ENCODE measurements at places on chromosomes 5 and 9.

GRCh38 chr9:128304971-128305288, 17.3 kb downstream of the TRUB2 start:
- no peak for DNase-seq

GRCh38 chr9:85478847-85479246, 262.9 kb downstream of the AGTPBP1 start:
- DNase-seq: no peak

- DNase-seq: peak; percentile 42
Measured at GRCh38 chr5:91651704-91652103, 268.6 kb upstream of the ARRDC3 start.

DNA sequence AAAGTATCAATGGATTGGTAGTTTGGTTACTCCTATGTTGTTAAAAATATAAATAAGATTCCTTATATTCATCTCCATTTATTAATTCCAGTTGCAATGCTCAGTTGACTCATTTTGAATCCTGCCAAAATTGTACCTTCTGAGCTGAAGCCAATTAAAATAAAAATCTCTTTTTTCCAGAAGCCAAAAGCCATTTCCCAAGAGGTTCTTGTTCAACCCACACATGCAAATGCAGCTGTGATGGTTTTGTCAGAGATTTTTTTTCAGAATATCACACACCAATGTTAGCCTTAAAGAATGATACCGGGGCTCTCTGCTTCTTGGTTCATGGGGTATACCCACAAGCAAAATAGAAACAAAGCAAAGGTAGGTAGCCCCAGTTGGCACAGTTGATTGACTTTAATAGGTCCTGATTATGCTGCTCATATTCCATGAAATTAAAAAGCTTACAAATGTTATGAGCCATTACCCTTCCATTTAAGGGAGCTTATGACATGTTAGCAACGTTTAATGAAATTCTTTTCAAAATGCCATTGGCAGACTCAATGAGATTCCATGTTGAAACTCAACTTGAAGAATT, 208.0 kb downstream of the SGCD start:
- DNase-seq: no peak

DNA sequence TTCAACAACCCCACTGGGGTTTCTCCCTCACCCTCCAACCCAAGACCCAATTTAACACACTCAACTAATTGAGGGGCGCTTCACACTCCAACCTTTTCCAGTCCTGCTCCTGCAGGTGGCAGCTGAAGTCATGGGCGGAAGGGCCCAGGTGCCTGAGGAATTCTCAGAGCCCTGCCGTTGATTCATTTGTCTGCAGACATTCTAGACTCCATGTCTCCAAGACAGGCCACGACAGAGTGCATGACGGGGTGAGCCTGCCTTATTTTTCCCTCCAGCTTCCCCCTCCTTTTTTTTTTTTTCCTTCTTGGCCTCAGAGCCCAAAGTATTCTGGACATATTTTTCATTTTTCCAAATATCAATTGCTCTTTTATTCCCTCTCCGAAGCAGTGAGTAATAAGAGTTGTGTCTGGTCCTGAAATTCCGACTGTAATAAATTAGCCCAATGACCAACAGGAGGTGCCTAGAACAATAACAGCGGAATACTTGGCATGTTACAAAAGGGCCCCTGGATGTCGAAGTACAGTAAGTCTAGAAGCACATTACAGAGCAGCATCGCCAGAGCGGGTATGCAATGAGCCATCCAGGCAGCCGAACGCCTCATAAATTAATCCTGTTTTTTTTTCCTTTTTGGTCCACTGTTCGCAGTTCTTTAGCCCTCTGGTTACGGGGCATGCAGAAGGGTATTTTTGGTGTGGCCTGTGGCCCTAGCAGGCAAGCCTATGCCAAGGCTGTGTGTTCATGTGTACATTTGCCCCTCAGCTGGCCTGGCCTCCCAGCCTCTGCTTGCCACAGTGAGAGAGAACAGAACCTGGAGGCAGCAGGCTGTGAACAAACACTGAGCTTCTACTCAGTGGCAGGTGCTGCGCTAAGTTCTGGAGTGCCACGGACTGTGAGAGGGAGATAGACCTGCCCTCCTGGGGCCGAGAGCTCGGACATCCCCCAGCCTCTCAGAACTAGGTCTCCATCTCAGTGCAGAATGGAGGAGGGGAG, 8.6 kb upstream of the SMIM23 start:
- no peak for DNase-seq

GRCh38 chr5:71666321-71666720, 52.8 kb upstream of the CARTPT start:
- no peak for DNase-seq

DNA sequence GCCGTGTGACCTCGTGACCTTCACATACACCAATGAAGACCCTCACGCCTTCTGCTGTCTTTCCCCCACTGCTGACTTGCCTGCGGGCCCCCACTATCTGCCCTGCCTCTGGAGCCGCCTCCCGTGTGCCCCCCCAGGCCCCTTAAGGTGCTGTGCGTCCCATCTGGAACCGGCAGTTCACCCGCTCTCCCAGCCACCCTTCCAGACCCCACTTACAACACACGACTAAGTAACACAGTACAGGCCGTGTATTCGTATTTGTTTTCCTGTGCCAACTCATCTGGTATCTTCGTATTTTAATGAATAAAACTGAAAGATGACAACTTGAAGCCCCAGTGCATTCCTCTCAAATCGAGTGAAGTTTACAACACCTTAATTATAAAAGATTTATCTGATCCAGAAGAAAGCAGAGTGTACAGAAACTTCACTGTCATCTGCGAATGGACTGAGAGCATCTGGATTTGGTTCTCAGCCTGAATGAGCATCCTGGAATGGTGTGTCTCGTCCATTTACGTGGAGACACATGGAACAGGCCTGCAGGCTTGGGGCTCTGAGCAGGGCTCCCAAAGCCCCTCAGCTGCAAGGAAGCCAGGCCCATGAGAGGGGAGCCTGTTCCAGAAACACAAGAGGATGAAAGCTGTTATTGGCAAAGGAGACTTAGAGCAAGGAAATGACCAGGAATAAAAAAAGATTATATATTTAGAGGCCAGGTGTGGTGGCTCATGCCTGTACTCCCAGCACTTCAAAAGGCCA, 21.9 kb upstream of the TERT start:
- no peak for DNase-seq

- DNase-seq: peak; percentile 41
Measured at GRCh38 chr5:129063483-129064113, 31.0 kb upstream of the ISOC1 start.

DNA sequence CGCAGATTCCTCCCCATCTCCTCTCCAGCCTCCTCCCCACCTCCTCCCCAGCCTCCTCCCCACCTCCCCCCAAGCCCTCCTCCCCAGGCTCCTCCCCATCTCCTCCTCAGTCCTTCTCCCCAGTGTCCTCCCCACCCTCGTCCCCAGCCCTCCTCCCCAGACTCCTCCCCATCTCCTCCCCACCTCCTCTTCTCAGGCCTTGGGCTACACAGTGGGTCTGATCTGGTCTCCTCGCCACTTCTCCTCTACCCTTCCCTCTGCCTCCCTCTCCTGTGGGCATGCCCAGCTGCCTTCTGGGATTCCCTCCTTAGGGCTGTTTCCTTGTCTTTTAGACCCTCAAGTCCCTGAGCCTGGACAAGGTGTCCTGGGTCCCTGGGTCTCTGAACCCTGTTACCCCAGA, 28.3 kb downstream of the CXXC5 start:
- DNase-seq: no peak

DNA sequence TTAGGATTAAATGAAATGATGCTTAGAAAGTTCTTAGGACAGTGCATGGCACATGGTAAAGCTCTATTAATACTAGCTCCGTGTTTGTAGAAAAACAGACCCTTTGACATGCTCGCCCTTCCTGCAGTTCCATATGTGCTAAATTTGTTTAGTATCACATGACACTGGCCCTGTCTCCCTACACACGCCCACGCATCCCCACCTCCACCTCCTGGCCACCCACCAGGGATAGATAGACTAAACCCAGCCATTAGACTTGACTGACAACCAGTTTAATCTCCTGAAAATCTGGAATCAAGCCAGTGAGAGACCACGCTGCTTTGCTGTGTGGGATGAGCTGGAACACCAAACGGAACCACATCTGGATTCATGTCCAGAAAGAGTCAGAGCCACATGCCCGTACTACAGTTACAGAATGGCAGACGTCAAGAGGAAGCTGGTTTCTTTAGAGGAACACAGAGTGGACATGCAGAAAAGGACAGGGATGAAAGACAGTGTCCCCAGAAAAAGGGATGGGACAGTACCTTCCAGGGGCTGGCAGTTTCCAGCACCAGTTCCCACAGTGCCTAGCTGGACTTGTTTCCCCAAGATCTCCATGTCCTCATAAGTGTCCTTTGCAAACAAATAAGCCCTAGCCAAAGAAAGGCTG, 186.1 kb downstream of the PDZD2 start:
- DNase-seq: no peak

DNA sequence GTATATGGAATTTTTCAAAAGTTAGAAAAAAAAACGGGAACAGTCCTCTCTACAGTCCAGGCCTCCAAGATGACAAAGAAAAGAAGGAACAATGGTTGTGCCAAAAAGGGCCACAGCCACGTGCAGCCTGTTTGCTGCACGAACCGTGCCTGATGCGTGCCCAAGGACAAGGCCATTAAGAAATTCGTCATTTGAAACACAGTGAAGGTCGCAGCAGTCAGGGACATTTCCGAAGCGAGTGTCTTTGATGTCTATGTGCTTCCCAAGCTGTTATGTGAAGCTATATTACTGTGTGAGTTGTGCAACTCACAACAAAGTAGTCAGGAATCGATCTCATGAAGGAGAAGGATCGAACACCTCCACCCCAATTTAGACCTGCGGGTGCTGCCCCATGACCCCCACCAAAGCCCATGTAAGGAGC, 37.4 kb downstream of the HMGCR start:
- no peak for DNase-seq

GRCh38 chr9:2936221-2936620, 92.3 kb upstream of the PUM3 start:
- DNase-seq: no peak

DNA sequence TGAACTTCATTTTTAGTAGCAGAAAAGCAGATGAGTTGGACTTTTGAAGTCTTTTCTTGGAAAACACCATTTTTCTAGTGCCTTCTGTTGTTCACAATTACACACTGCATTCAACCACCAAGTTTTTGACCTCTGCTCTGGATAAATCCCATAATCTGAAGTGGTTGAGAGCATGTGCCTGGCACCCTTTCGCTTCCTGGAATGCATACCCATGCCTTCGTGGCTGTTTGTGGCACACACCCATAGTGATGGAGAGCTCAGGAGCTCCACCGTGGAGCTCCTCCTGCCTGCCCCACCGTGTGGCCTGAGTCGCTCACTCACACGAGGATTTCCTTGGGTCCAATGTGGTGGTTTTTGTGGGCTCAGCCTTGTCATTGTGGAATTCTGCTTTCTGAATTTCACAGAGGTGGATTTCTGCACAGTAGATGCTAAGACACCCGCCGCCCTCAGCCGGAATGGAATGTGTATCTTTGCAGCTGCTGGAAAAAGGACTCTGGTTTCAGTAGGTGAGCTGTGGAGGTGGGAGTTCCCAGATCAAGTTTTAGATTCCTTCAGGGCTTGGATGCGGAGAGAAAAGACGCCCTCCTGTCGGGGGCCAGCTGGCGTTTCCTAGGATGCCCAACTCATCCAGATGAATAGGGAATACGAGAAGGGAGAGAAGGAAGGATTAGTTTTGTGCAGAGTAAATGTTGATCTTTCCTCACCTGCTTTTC, 500.4 kb downstream of the IRX1 start:
- no peak for DNase-seq

DNA sequence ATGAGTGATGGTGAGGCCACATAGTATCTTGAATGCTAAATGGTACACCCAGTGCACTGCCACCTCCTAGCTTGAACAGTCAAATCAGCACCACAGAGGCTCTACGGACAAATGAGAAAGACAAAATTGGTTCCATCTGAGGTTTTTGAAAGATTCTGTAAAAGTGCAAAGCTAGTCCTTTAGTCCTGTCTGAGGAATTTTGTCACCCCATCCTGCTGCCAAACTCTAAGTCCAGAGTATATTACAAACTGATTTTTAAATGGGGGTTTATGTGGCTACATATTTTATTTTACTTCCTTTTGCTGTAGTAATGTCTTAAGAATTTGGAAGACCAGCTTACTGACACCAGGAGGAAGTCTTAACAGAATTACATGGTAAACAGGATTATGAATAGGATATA, 7.7 kb downstream of the FREM1 start:
- no peak for DNase-seq

DNA sequence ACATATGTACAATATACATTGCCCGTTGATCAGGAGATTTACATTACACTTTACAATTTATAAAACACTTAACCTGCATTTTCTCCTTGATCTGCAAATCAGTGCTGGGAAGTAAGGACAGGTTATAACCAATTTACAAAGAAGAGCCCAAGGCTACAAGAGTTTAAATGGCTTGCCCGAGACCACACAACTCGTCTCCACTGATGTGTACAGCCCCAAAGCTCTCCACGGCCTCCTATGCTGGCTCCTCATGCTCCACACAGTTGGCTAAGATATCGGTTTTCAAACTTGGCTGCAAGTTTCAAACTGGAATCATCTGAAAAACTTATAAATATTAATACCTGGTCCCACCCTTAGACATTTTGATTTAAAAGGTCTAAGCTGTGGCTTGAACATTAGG, 10.3 kb downstream of the ACTL7B start:
- no peak for DNase-seq

DNA sequence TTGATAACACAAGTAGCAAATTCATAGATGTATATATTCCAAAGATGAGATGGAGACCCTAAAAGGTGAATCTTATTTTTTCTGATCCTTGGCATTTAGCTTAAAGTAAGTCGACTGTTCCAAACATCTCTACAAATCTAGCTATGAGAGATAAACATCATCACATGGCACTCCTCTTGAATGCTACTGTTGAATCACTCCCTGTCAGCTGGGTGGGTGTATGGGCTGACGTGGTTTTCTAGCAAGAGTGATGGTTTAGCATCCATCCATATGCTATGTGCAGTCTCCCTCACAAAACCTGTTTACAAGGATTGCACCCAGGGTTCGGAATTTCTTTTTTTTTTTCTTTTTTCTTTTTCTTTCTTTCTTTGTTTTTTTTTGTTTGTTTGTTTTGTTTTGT, 13.8 kb downstream of the ACO1 start:
- no peak for DNase-seq

GRCh38 chr5:170357955-170358444, 31.2 kb downstream of the KCNMB1 start:
- no peak for DNase-seq

DNA sequence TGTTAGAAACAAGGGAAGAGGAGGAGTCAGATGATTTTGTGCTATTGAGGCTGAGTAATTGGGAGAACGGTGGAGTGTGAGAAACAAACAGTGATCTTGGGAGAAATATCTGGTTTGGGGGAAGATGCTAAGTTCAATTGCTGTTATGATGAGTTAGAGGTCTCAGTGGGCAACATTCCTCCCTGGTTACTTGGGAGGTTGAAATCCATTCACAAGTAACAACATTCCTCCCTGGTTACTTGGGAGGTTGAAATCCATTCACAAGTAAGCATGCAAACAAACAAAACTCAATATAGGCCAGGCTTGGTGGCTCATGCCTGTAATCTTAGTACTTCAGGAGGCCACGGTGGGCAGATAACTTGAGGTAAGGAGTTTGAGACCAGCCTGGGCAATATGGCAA, 38.7 kb downstream of the AGXT2 start:
- DNase-seq: no peak

All from NCI-H345 (cell line).